CD8-positive, alpha-beta memory T cell (primary cell): ENCODE measurements at places on chromosomes 5 and 9.

DNA sequence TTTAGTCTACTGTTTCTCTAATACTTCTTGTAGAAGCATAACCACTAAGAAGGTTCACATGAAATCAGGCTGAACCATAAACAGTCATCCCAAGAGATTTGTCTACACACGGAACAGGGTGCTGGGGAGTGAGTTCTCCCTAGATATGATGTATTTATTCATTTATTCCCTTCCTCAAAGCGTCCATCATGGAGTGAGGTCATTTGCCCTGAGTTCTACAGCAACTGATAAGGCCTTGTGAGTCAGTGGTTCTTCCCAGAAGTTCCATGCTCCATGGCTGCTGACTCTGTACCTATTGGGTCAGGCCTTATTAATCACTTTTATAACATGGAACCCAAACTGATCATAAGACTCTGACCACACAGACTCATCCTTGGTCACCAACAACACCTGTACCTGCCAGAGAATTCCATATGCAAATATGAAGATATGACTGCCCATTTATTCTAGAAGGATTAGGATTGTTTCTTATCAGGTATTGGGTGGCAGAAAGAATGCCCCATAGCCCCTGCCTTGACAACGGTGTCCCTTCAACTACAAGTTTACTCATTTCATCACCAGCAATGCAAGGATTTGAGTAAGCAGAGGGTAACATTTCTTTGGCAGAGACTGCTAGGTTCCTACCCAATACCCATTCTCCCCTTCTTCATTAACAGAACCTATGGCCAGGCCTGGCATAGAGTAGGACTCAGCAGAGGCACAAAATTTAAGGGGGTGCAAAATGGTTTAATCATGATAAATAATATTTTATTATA is 118.1 kb downstream of the LHFPL2 start:
- H3K27ac ChIP-seq = no peak overlapping the region
- H3K36me3 ChIP-seq = no peaks in the 10 kb centered on the region
- H3K4me1 ChIP-seq = no peaks in the 10 kb centered on the region

- no peaks in the 10 kb centered on the region for H3K36me3 ChIP-seq
- H3K4me3 ChIP-seq = no peak overlapping the region
- DNase-seq = no peak
- no peaks in the 10 kb centered on the region for H3K4me1 ChIP-seq
These were observed 409.5 kb downstream of the PDE4D start for GRCh38 chr5:59483971-59484472.

DNA sequence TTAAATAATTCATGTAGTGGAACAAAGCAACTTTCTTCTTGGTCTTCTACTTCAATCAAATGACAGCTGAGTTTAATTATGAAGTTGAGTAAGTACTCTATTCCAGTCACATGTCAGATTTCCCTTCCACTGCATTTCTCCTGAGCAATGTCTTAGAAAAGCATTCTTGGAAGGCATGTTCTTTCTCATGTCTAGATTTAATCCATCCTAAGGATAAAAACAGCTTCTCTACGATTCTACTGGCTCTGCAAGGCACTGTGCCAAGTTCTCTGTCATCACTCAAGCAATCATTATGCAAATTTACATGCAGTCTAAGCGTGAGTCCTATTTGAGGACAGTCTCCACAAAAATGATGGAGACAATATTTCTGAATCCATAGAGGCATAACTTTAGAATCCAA is 142.4 kb downstream of the YIPF5 start:
- no peak overlapping the region for H3K27ac ChIP-seq
- no peaks in the 10 kb centered on the region for H3K36me3 ChIP-seq

DNA sequence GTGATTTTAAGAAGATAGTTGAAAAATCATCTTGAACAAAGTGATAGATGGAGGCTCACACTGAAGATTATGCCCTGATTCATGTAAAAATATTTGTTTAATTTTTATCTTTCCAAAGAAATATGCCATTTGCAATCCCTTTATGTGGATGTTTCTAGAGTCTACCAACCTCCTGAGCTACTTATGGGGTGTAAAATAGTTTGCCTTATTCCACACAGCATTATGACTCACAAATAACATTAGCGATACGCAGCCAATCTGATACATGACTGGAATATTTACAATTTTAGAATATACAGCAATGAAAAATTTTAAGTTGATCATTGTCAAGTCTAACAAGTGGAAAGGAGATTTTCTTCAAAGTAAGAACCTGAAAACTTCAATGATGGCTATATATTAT is 327.5 kb downstream of the EDIL3 start:
- no peaks in the 10 kb centered on the region for H3K36me3 ChIP-seq
- DNase-seq = no peak
- H3K4me3 ChIP-seq = no peak overlapping the region
- H3K27me3 ChIP-seq = no peaks in the 10 kb centered on the region
- no peaks in the 10 kb centered on the region for H3K4me1 ChIP-seq

- H3K27ac ChIP-seq = no peak overlapping the region
- no peak overlapping the region for H3K4me3 ChIP-seq
- no peaks in the 10 kb centered on the region for H3K36me3 ChIP-seq
- no peaks in the 10 kb centered on the region for H3K4me1 ChIP-seq
- DNase-seq = no peak
These were observed 172.7 kb upstream of the RIOK2 start for GRCh38 chr5:97355775-97356174.

DNA sequence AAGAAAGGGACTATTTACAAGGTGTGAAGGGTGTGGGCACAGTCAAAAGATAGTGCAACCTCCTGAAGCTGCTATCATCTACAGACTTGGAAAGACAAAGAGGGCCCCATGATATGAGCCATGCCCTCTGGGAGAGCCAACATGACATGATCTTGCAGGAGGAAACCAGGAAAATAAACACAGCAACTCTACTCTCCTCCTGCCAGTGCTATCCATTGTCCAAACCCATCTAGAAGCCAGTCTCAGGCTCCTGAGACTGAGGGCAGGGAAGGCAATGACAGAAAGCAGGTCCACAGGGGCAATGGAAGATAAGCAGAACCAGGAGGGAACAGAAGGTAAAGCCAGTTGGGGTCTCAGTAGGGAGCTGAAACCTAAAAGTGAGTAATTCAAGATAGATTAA is 37.1 kb downstream of the PLPP1 start:
- no peaks in the 10 kb centered on the region for H3K4me1 ChIP-seq
- H3K4me3 ChIP-seq = no peak overlapping the region
- no peaks in the 10 kb centered on the region for H3K27me3 ChIP-seq

DNA sequence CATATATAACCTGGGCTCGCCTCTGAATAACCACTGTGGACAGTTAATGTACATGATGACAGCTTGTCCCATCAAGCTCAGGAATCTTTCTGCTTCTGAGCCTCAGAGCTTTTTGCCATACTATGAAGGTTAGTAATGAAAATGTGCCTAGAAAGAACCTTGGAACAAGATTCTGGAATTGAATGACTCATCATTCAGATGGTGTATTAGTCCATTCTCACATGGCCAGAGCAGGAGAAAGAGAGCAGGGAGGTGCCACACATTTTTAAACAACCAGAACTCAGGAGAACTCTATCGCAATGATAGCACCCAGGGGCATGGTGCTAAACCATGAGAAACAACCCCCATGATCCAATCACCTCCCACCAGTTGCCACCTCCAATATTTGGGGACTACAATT is 542.1 kb downstream of the PRR16 start:
- H3K27me3 ChIP-seq = no peaks in the 10 kb centered on the region
- no peaks in the 10 kb centered on the region for H3K4me1 ChIP-seq
- H3K36me3 ChIP-seq = no peaks in the 10 kb centered on the region
- no peak overlapping the region for H3K4me3 ChIP-seq
- no peak overlapping the region for H3K27ac ChIP-seq
- DNase-seq = no peak

DNA sequence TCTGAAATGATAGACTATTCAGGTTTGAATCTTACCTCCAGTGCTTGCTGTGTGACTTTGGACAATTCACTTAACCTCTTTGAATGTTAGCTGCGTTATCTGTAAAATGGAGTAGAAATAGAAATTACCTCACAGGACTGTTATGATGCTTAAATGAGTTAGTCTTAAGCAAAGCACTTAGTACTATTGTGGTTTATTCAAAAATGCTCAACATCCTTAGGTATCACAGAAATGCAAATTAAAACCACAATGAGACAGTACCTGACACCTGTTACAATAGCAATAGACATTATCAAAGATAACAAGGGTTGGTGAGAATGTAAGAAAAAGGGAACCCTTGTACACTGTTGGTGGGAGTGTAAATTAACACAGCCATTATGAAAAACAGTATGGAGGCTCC is 77.6 kb upstream of the FREM1 start:
- no peak for DNase-seq
- no peak overlapping the region for H3K27ac ChIP-seq
- H3K4me3 ChIP-seq = no peak overlapping the region
- no peaks in the 10 kb centered on the region for H3K27me3 ChIP-seq

DNA sequence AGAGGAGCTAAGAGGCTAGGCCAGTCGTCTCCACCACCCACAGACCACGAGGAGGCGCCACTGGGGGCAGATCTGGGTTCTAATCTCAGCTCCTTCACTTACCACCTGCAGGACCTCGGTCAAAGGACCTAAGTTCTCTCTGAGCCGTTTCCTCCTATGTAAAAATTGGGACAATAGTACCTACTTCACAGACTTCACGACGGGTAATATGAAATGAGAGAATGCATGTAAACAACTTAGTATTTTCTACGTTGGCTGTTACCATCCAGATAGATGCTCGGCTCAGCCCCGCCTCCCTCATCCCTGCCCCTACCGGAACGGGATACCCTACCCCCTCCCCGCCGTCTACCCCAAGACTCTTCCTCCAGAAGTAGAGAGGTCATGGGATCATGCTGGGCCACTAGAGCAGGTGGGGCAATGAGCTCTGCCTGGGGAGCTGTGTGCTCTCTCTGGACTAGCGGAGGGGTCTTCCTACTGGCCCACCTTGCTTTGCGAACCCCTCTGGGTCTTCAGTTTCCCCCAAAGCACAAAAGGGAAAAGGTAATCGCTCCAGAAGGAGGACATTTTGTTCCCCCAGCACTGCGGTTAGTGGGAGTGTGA is 541 bp downstream of the GNPDA1 start:
- peak overlapping the region; percentile 64 for H3K27ac ChIP-seq
- H3K36me3 ChIP-seq = no peaks in the 10 kb centered on the region
- DNase-seq = no peak

GRCh38 chr5:5309645-5310044 is 112.8 kb upstream of the ICE1 start:
- H3K27ac ChIP-seq = no peak overlapping the region
- H3K4me1 ChIP-seq = no peaks in the 10 kb centered on the region
- H3K4me3 ChIP-seq = no peak overlapping the region
- H3K27me3 ChIP-seq = no peaks in the 10 kb centered on the region

GRCh38 chr5:151585970-151586369 is 5.2 kb downstream of the FAT2 start:
- H3K27me3 ChIP-seq = no peaks in the 10 kb centered on the region
- H3K4me1 ChIP-seq = no peaks in the 10 kb centered on the region
- DNase-seq = no peak
- H3K27ac ChIP-seq = no peak overlapping the region
- no peak overlapping the region for H3K4me3 ChIP-seq
